ENCODE measurements at places on chromosomes 7 and 10.

GRCh38 chr10:58486821-58487220 is 25.9 kb upstream of the BICC1 start:
- DNase-seq, result no peak

GRCh38 chr10:108319434-108320222 is 1155.1 kb upstream of the SORCS1 start:
- no peak for DNase-seq

- DNase-seq, result no peak
Observed at GRCh38 chr7:23332910-23333612, 33.9 kb downstream of the MALSU1 start.

DNA sequence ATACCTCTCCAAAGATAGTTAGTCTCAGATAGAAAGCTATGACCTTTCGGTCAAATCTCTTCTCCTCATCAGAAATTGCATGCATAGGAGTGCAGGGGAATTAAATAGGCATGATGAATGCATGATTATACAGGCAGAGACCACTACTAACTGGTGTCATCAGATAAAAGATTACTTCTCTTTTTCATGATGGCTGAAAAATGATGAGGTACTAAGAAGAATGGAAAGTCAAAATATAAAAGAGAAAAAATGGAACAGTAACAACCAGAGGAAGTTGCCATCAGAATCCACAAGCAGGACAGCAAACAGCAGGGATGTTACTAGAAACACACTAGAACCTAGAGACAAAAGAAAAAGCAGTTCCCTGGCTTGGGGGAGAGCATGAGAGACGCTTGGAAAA is 31.6 kb downstream of the CTTNBP2 start:
- DNase-seq, result no peak

GRCh38 chr10:1424648-1425047 is 312.7 kb downstream of the ADARB2 start:
- no peak for DNase-seq

- no peak for DNase-seq
Observed at GRCh38 chr7:116436305-116436826, 63.2 kb upstream of the CAV2 start.

DNA sequence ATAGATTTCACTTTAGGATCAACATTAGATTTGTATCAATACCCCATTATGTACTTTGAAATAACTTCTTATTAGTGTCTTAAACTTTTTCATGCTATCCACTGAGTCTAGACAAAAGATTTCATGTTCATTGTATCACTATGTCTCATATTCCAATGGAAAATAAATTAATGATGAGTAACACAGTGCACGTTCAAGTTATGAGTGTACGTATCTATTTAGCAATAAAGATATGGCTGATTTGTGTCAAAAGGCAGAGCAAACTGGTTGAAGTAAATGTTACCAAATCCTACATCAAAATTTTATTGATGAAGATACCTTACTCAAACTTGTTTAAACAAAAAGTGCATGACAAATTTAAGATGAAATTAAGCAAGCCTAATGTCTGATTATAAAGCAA is 102.4 kb downstream of the SEMA3E start:
- no peak for DNase-seq

DNA sequence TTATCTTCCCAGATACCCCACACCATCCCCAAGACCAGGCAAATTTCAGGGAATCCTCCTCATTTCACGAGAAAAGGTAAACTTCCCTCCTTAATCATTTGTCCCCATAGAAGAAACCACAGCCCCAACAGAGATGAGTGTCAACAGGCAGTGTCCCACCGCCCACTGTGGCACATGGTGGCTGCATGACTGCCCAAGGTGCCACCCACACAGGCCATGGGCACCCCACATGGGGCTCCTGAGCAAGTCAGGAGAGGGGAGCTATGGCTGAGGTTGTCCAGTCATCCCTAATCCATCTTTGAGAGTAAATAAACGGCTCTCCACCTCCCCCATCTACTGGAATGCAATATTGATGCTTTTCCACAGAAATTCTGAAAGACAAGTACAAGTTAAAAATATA is 44.1 kb downstream of the ANTXRL start:
- DNase-seq, result no peak

DNA sequence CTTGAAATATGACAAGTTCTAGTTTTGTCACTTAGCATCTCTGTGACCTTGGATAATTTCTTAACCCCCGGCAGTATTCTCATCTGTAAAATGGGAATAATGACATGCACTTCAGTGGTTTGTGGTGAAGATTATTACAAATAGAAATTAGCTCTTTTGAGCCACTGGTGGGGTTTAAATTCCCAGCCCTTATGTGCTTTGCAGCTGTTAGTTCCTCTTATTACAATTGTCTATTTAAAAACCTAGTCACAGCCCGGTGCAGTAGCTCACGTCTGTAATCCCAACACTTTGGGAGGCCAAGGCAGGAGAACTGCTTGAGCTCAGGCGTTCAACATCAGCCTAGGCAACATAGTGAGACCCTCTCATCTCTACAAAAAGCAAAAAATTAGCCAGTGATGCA is 30.1 kb downstream of the CAV1 start:
- DNase-seq, result no peak

DNA sequence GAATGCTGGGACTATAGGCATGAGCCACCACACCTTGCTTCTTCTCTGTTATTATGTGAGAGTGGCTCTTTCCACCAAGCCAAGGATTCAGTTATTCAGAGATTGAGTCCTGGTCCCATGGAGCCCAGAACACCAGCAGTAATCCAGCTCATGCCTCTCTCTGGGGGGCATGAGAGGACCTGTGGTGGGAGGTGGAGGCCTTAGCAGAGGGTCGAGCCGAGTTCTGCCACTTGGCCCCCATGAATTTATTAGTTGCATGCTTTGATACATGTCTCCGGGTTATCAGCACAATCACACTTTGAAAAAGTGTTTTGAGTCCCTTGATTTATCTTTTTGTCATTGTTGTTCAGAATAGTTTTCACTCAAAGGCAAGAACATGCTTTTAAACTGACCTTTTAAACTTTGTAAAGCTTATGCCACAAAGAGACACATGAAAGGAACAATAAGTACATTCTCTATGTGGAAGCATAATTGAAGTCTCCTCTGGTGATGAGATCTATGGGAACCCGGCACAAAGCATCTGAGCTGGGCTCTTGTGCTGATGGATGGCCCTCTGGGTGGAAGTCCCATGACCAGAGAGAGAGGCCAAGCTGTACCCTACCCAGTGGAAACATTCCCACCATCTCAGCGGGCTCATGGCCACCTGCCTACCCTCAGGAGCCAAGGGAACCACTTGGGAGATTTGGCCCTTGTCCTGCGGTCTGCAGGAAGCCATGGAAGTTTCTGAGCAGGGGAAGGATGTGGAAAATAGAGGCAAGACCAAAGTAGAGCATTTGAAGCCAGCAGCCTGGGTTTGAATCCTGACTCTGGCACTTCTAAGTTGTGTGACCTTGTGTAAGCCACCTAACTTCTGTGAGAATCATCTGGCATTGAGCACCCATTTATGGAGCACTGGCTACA is 53.9 kb downstream of the MINDY4 start:
- DNase-seq, result no peak

DNA sequence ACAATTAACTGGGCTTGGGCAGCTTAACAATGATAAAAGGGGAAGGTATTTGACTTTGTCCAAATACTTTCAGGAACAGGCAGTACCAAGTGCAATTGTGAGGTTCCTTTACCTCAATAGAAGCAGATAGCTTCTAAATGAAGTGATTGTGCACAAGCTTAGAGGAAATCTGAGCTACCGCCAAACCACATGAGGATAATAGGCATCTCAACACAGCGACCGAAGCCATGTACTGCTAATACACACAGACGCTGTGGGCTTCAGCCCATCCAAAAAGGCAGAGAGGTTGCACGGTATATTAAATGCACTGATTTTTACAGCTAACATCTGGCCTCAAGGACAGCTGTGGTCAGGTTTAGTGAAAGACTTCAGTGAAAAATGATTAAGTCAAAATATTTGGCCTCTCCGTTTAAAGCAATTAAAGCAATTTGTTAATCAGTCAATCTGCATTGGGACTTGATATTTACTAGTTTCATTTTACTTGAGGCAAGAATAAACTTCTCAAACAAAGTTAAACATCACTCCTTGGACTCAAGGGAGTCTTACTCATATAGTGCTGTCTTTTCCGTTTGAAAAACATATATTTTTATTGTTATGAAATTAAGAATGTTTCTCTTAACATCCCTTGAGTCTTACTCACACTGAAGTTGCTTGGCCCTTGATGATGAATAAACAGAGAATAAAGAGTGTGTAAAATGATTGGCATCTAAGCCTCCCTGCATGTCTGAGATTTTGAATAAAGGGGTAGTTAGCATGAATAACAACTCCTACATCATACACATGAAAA is 306.3 kb downstream of the C7orf25 start:
- no peak for DNase-seq

DNA sequence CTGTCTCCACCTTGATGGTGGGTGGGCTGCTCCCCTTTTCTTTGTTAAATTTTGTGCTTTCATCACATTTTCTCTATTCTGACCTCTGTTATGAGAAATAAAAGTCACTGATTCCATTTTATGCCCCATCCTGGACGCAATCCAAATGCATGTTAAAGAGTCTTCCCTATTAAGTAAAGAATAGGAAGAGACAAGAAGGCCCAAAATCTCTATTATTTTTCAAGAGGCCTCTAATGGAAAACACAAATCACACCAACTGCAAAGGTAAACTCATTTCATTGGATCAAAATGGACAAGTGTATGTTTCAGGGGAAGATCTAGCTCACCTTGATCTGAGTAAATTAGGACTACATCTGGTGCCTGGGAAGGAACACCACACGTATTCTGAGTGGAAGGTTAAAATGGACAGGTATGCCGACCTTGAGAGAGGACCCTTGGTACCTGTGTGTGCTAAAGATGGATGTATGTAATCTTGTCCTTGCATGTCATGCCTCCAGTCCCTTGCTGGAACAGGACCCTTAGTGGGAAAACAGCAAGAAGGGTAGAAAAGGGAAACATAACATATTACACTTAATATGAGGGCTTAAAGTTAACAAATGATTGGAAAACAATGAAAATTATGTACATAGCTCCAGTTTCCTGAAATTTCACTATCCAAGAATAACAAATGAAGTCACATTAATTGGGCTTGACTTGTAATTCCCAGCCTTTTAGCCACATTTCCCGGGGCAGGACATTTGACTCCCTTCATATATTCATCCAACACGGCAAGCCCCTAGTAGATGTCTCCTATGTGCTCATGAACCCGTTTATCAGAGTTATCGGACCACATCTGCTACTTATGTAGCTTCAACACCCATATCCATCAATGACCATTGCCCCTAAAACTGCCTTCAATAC is 7.6 kb downstream of the IFIT2 start:
- no peak for DNase-seq

DNA sequence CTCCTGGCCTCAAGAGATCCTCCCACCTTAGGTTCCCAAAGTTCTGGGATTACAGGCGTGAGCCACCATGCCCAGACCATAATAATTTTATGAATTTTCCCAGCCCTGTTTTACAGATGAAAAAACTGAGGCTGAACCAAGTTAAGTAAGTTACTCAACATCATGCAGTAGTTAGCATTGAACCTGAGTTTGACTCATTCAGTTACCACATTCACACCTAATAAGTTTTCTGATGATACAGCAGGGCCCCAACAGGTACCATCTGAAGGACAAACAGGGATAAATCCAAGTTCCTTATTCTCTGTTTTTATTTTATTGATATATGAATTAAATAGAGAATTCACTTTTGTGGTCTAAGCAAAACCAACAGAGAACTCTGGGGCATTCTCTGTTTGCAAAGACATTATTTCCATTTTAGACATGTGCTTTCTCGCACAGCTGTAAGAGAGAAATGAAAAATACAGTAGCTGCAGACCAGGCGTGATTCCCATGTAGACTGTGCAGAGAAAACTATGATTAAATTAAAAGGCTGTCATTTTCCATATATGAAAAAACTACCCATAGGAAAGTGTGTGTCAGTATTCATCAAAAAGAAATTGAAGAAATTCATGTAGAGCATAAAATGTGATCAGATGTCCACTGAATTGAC is 26.6 kb downstream of the APBB1IP start:
- DNase-seq, result no peak

DNA sequence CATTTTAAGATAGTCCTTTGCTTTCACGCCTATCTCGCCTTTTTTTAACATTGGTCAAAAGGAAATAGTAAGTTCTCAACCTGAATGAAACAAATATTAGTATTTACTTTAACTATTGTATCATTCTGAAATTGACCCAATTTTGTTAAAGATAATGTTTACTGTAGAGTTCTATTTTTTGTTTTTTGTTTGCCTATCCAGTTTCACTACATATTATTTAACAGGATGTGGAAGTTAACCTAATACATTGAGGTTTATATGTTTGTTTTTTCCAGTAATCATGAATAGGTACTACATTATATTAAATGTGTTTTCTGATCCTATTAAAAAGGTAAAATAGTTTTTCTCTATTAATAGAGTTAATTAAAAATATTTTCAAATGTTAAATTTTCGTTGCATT is 26.5 kb downstream of the ACSM6 start:
- DNase-seq, result no peak

DNA sequence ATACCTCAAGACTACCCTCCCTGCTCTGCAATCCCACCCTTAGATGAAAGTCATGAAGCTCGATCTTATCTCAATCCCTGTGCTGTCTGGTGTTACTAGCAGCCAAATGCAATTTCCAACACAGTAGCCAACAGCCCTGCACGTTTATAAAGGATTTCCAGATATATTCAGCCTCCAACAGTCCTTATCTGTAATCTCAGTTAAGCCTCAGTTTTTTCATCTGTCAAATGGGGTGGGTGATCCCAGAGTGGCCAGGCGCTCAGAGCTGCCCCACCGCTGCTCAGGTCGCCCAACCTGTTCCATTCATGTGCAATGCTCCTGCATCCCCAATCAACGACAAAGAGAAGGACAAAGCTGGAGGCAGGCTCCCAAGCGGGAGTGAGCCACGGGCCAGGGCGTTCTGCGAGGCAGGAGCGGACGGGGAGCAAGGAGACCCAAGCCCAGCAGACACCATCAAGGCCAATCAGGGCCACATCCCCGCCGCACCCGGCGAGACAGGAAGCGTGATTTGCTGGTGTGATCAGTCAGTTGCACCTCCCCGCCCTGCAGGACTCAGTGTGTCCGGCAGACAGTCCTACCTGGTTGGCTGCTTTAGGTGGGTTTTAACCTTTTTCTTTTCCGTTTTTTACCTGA is 19.7 kb downstream of the PDGFA start:
- no peak for DNase-seq

- no peak for DNase-seq
Observed at GRCh38 chr10:6068422-6068821, 6.3 kb upstream of the IL2RA start.

DNA sequence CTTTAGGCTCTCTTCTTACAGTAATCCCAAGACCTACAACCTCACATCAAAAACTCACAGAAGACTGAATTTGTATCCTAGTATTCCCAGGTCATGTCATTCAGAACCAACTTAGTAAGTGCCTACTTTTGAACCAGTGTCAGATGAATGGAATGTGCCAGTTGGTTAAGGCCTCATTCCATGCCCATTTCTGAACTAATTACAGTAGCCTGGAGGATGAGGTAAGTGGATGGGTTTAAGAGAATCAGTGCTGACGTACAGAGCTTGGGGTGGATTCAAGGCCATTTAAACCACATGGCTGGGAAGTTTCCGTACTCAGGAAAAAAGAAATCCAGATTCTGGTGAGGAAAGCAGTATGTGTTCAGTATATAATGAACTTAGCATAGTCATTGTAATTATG is 21.9 kb upstream of the FOXP2 start:
- no peak for DNase-seq

All from stimulated activated CD4-positive, alpha-beta T cell treated with anti-CD3 and anti-CD28 coated beads, Interleukin-1b, Interleukin-23, amount 100 ng/mL, for 1 hour (primary cell).